ENCODE measurements at places on chromosomes 1 and 21.

DNA sequence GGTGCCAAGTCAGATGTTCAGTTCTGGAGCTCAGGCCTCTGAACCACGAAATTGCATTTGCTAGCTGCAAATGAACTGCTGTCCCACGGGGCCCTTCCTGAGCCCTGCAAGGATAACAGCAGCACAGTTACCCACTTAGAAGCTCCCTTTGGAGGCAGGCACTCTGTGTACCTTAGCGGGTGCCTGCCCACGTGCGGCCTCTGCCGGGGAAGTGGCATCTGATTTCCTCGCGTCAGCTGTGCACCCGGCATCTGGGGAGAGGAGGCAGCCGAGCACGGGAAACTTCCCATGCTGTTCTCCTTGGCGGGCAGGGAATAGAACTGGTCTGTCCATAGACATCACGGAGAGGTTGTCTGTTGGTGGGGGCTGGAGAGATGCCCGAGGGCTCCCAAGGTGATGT is 148.0 kb upstream of the C1orf174 start:
- DNase-seq = no peak

DNA sequence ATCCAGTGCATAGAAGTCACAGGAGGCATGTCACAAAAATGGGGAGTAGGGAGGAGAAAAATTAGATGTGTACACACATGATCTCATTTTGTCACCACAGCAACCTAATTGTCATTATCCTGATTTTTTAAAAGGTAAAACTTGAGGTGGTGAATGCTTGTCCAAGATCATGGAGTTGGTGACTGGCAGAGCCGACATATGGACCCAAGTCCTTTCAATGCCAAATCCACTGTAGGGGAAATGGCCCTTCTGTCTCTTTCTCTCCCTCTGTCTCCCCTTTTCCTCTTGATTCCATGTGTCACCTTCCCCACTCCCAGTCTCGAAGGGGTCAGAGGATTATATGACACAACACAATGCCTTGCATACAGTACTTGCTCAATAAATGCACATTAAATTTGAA is 65.7 kb upstream of the JUN start:
- no peak for DNase-seq

- no peak for DNase-seq
Observed at GRCh38 chr1:12203216-12204007, 26.4 kb upstream of the VPS13D start.

DNA sequence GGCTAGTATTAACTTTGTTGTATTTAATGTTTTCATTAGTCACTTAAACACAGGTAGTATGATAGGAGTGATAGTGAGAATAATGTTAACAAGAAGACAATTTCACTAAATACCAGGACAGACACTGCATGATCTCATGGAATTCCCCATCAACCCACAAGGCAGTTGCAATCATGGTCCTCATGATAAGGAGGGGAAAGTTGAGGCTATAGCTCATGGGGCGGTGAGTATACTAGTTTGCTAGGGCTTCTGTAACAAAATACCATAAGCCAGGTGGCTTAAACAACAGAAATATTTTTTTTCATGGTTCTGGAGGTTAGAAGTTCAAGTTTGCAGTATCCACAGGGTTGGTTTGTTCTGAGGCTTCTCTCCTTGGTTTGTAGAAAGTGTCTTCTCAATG is 115.8 kb downstream of the DSCAM start:
- DNase-seq = no peak

- DNase-seq = no peak
Observed at GRCh38 chr1:203044546-203045250, 18.4 kb downstream of the PPFIA4 start.

DNA sequence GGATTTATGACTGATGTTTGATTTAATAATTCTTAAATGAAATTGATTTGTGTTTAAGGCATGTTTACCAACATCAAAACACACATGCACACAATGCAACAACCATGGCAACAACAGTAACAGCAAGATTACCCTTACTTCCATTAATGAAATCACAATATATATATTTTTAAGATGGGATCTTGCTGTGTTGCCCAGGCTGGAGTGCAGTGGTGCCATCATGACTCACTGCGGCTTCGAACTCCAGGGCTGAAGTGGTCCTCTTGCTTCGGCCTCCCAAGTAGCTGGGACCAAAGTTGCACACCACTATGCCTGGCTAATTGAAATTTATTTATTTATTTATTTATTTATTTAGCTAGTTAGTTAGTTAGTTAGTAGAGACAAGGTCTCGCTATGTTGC is 27.7 kb downstream of the NEK7 start:
- no peak for DNase-seq

DNA sequence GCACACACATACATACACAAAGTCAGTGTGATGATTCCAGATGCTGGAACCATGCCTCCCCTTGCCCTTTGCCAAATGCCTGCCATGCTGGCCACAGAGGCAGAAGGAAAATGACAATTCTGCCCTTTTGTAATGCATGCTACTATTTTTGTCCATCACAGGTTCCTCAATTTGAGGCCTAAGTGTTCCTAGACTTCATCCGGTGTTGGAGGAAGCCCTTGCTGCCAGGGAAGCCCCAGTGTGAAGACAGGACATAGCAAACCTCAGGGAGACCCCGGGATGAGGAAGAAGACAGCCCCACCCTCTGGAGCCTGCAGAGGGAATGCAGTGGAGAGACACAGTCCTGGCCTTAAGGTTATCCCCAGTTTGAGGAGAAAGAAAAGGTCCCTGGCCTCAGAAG is 14.4 kb downstream of the PRR9 start:
- DNase-seq = no peak

DNA sequence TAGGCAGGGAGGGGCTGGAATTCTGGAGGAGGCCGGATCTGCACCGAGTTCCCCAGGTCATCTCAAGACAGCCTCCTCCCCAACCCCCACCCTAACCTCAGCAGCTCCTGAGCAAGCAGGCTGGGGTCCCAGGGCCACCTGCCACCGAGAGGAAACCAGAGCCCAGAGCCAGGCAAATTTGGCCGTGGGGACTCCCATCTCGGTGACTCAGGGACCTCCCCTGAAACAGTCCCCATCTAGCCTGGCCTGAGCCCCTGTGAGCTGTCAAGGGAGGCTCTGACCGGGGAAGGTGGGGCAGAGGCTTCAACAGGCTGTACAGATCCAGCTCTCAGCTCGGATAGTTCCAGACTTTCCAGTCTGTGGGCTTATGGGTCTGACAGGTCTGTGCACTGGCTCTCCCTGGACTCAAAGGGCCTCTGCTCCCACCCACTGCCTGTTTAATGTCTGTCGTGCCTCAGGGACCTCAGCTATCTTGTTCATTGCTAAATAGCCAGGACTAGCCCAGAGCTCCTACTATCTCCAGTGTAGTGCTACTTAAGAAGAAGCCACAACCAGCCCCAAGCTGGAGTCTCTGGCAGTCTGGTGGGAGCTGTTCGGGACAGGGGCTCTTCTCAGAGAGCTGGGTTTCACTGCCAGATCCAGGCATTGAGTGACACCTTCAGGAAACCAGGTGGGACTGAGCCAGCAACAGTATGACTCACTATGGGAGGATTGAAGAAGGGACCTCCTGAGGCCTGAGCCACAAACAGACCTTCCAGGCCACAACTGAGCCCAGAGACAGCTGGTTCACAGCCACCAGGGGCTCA is 25.6 kb downstream of the MATN1 start:
- DNase-seq = no peak

DNA sequence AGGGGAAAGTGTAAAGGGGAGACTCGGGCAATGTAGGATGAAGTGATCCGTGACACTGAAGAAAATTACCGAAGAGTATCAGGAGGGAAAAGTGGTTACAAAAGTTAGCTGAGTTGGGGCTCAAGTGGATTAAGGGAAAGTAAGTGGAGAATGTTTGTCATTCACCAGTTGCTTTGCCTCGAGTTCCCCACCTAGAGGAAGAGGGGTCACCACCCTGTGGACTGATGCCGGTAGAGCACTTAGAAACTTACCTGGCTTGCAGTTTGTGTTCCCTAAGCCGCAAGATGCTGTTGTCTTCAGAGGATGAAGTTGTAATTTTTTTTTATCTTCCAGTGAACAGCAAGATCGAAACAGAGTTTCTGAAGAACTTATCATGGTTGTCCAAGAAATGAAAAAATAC is 1.0 kb downstream of the PER3 start:
- DNase-seq = no peak

DNA sequence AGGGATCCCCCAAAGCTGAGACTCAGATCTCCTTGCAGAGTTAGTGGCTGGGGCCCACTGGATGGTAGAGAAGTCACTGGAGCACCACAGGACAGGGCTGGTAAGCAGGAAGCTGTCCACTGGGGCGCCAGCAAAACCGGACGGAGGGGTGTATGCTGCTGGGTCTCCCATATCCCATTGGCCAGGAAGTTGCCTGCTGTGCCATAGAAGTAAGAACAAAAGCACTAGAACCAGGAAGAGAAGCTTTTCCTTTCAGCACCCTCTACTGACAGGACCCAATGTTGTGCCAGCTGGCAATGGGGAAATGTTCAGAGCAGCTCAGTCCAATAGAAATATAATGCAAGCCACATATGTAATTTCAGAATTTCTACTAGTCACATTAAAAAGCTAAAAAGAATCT is 146.6 kb downstream of the SPATA46 start:
- DNase-seq = no peak

DNA sequence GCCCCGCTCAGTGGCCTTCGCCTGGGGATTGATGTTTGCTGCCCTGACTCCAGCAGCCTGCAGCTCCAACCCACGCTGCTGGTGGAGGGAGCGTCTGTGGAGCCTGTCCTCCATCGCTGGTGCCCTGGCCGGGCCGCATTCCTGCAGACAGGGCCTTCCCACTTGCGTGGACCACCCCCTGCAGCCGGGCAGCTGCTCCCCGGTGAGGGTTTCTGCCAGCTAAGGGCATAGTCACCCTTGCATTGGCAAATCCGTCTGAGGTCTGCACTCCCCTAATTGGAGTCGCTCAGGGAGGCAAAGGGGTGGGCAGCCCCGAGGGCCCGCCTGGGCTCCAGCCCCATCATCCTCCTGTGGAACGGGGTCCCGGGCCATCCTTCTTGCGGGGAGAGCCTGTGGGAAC is 43.5 kb downstream of the PRDM16 start:
- no peak for DNase-seq

DNA sequence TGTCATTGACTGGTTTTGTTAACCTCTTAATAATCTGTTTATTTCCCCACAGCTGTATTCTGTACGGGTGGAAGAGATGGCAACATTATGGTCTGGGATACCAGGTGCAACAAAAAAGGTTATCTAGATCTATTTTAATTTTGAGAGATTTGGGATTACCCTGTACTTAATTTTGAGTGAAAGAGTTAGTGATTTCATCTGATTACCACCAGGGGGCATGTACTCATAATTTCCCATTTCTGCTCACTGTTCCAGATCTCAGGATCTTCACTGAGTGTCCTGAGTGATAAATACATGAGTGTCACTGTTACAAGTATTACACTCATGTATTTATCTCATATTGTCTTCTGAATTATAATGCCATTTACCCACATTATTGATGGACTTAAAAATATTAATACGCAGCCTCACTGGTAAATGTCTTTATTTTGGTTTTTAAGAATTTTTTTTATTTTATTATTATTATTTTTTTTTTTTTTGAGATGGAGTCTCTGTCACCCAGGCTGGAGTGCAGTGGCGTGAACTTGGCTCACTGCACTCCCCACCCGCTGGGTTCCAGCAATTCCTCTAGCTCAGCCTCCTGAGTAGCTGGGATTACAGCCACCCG is 27.4 kb downstream of the DTL start:
- DNase-seq = peak; percentile 17

DNA sequence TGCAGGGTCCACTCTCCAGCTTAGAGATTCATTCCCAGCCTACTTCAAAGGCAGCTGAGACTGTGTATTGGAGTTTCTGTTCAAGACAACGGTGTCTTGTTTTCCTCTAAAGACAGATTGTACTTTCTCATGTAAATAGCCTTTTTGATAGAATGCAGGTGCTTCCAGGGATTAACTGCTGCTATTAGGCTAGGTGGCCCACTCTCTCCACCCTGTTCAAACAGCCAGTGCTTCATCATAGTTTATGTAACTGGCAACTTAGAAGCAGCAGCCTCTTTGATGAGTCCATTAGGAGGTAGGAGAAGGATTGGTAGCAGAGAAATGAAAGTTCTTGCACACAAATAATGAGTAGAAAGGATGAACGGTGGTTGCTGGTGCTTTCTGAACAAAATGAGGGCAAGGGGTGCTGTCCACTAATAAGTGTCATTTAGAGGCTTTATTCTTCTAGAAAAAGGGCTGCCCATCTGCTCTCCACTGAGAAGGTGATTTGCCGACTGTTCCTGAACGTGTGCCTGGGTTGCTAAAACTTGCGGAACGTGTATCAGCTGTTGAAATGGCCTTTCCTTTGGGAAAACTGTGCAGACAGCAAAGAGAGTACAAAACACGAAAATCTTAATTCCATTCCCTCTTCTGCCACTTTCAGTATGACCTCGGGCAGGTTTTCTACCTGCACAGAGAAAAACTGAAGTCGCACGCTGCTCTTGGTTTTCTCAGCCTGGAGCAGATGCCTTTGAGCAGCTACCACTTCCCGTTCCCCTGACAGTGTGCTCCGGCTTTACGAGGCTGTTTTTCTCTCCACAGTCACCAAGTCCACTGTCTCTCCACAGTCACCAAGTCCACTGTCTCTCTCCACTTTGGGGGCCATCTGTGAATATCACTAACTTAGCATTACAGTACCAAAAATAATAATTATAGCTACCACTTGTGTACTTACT is 228.9 kb downstream of the KIF26B start:
- no peak for DNase-seq

DNA sequence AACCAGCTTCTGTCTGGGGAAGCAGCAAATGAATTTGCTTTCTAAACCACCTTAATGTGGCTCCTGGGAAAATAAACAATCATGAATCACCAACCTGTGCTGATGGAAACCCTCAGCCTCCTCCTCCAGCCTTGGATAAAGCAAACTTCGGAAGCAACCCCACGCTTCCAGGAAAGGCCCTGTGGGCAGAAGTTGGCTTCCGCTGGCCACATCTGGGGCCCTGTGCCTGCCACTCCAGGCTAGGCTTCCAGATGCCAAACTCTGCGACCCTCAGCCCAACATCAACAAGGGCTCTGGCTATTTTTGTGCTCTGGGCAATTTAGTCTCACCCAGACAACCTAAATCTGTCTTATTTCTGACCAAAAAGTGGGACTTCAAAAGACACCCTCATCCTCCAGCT is 6.2 kb upstream of the OXCT2 start:
- no peak for DNase-seq

GRCh38 chr1:103266036-103266435 is 157.7 kb upstream of the COL11A1 start:
- DNase-seq = no peak

- no peak for DNase-seq
Observed at GRCh38 chr1:33906156-33906555, 42.3 kb downstream of the HMGB4 start.

DNA sequence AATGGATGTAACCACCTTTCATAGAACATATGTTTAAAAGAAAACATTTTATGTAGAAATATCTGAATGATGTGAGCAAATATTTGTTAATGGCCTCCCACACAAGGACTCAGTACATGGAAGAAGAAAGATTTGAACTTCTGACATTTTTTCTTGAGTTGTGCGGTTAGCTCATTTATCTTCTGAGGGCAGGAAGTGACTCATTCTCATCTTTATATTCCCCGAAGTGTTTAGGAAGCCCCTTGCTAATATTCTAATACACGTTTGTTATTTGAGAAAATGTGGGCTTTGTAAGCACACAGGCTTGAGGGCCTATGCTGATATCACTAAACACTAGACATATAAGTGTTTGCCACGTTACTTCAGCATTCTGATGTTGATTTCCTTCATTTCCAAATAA is 392.5 kb upstream of the PTBP2 start:
- DNase-seq = no peak
